ENCODE measurements at places on chromosomes 2 and 18.

- peak; percentile 60 for DNase-seq
These were observed 1.1 kb upstream of the PGAP1 start for GRCh38 chr2:196927376-196928225.

- no peak for DNase-seq
These were observed 32.6 kb downstream of the SRSF7 start for GRCh38 chr2:38718601-38719000.

- peak; percentile 46 for DNase-seq
These were observed 7.6 kb upstream of the MSTN start for GRCh38 chr2:190069936-190070696.

DNA sequence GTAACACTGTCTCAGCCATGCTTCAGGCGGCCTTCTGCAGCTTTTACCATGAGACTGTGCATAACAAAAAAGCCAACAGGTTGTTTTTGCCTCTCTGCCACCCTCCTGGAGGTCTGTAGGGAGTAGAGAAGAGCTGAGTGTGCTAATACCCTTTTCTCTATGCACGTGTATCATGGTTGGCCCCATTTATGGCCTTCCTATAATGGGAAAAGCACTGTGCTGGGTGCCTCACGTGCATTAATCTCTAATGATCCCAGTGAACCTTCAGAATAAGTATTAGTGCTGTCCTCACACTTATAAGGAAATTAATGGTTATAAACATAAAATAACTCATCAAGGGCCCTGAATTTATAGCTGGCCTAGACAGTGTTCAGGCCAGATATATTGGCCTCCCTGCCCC, 164.2 kb downstream of the CDH20 start:
- no peak for DNase-seq

DNA sequence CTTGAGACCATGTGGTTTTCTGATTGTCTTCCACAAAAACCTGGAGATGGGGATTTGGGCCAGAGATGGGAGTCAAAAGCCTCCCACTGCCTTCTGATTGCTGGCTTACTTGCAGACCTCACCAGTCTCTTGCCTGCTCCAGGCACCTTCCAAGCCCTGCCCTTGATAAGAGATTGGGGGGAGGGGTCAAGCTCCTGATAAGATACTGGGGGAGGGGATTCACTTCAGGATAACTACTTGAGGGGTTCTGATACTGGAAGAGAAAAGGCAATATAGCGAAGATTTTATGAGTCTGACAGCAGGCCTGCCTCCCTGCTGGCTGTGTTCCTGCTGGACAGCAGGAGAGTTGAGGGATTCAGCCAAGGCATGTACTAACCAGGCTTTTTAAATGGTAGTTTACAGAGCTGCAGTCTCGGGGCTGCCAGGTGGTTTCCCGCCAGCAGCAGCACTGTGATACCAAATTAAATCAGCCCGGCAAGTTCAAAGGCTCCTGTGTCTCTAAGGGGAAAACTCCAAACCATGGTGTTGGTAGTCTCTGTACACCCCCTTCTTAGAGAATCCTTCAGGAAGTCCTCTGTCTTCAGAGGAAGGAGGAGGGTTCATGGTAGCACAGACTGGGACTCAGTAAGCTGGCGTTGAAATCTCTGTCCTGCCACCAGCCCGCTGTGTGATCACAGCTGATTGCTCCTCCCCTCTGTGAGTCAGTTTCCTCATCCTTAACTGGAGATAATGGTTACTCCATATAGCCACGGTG, 58.3 kb downstream of the FBXO36 start:
- DNase-seq: peak; percentile 16

DNA sequence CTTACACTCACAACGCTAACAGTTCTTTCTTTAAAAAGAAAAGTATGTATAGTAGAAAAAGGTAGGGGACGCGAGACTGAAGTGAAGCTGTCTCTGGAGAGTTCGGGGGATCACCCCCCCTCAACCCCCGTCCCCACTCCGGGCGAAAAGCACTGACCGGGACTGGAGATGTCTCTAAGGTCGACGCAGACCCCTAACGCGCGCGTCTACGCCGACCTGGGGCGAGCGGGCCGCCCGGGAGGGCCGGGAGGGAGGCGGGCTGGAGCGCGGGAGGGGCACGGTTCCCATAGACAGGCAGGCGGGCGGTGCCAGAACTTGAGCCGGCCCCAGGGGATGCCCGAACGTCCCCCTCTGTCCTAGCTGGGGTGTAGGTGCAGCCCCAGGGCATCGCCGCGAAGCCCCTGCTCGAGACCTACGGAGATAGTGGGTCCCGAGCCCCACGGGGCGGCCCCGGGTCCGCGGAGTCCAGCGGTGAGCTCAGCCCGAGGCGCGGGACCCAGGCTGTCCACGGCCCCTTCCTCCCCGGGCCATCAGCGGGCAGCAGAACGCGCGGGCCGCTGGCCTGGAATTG, 82.2 kb downstream of the CHRNA1 start:
- DNase-seq: no peak

- DNase-seq: no peak
These were observed 181.0 kb downstream of the ZNF516 start for GRCh38 chr18:76314015-76314414.

GRCh38 chr2:205692104-205692503, 9.8 kb downstream of the NRP2 start:
- no peak for DNase-seq

GRCh38 chr2:142521492-142521891, 356.0 kb upstream of the KYNU start:
- no peak for DNase-seq

DNA sequence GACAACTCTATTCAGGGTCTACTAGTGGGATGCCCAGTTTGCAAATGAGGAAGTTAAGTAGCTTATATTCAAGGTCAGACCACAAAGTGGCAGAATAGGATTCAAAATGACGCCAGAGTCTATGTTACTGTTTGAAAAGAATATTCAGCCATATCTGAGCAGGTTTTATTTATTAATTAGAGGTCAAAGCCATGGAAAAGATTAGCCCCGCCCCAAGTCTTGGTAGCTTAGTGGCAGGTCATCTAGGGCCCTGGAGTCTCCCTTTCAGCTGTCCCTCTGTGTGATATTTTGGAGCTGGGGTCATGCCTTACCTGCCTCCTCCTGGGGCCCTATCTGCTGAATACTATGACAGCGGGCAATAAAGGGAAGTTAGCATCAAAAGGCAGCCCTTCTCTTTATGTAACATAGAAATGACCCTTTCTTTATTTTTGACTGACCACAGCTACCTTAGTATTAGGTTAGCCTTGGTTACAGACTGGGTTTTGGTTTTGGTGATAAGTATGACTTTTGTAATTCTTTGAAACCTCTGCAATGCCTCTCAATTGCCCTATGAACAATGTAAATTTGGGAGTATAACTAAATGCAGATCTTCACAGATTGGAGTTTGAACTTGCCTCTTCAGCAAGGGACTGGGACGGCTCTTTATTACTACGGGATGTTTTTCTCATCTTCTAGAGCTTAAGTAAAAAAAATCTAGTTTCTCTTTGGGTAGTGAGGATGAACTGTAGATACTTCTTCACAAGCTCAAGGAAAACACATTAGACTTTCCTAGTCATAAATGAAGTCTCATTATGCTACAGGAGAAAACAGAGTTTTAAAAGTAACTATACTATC, 153.0 kb upstream of the ITGA4 start:
- DNase-seq: no peak

GRCh38 chr2:204258890-204259289, 286.4 kb upstream of the PARD3B start:
- DNase-seq: no peak

- no peak for DNase-seq
These were observed 861 bp downstream of the LTBP1 start for GRCh38 chr2:32947484-32948143.

GRCh38 chr2:164722616-164723338, 101.5 kb upstream of the GRB14 start:
- DNase-seq: no peak

- no peak for DNase-seq
These were observed 7.0 kb downstream of the EVX2 start for GRCh38 chr2:176076796-176077195.

- no peak for DNase-seq
These were observed 119.2 kb downstream of the BABAM2 start for GRCh38 chr2:28009732-28010131.

GRCh38 chr2:131369954-131370353, 6.0 kb upstream of the RAB6D start:
- DNase-seq: no peak

DNA sequence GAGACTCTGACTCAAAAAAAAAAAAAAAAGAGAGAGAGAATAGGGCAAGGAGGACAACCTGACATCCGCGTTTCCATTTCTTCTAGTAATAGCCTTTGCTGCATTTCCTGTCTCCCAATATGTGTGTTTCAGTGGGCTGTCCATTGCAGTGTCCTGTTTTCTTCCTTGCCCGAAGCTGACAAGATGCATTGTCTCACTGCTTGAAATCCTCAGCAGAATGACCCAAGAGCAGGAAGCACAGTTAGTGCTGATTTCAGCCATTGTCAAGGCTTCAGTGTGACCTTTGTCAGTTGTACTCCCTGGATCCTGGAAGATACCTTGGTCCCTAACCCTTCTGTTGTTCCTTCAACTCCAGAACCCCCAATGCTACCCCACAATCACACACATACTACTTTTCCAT, 71.2 kb downstream of the SLC16A14 start:
- no peak for DNase-seq

DNA sequence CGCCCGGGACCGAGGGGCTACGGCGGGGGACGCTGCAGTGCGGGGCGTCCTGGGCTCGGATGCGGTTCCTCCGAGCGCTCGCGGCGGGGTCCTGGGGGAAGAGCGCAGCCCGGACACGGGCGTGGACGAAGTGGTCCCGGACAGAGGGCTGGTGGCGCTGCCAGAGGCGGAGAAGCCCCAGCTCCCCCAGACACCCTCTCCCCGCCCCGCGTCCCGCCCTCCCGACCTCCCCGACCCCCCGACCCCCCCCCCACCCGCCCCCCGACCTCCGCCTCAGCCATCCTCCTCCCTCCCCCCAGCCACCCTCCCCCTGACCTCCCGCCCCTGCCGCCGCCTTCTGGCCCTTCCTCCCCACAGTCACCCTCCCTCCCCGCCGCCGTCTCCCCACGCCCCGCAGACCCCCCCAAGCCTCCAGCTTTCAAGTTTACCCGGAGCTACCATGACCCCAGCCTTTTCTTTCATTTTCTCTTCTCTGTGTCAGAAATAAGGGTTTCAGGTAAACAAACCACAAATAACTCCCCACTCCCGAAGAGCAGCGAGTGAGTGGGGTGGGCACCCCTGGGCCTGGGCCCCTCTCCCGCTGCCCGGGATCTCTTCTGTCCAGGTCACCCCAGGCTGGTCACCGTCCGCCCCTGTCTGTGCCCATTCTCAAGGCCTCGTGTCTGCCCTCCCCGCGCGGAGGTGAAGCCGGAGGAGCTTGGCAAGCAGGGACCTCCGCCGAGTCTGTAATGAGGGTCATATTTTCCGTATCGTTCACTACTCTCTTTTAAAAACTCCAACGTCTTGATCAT, 5.1 kb downstream of the NFATC1 start:
- no peak for DNase-seq

GRCh38 chr2:74864728-74865722, 31.1 kb downstream of the HK2 start:
- DNase-seq: no peak

DNA sequence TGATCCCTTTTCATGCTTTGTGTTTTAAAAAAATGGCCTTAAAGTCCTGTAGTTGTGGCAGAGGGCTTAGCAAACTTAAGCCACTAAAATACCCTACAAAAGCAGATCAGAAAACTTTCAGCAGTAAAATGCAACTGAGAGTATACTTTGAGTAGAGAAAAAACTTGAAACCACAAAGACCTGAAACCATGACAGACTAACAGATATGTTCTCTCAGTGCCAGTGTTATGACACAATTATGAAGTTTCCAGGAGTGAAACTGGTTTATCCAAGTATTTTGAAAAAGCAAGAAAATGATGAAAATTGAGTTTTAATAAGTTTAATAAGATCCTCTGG, 74.5 kb downstream of the SPRED2 start:
- DNase-seq: no peak

DNA sequence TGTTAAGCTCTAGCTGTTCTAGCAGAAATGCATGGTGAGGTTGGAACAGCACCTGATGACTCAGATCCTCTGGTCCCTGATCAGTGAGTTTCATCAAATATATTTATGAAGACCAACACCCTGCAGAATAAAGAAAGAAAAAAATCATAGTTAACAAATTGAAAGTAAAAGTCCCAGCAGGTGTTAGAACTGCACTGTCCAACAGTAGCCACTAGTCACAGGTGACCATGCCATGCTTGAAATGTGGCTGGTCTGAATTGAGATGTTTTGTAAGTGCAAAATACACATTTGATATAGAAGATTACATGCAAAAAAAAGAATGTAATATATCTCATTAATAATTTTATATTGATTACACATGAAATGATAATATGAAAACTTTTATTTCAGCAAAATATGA, 1010.7 kb upstream of the ZEB2 start:
- DNase-seq: no peak

DNA sequence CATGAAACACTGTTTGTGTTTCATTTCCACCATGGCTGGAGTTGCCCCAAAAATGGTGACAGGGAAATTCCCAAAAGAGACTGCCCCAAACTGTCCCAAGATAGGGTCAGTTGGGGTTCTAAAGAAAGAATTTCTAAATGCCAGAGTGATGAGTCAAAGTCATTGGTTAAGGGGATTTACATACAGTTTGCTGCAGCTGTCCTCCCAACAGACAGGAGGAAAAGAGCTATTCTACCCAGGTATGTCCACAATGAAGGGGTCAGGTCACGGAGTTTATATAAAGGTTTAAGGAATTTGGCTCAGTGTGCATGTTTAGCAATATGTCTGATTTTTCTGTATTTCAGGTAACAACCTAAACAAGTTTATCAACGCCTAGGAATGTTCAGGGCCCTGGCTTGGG, 344.1 kb downstream of the TDRD15 start:
- no peak for DNase-seq

GRCh38 chr2:60560734-60561644, 7.5 kb upstream of the BCL11A start:
- DNase-seq: no peak

- no peak for DNase-seq
These were observed 44.9 kb downstream of the ANKMY1 start for GRCh38 chr2:240512666-240513535.

- DNase-seq: no peak
These were observed 52.0 kb upstream of the UBXN4 start for GRCh38 chr2:135689679-135690078.

DNA sequence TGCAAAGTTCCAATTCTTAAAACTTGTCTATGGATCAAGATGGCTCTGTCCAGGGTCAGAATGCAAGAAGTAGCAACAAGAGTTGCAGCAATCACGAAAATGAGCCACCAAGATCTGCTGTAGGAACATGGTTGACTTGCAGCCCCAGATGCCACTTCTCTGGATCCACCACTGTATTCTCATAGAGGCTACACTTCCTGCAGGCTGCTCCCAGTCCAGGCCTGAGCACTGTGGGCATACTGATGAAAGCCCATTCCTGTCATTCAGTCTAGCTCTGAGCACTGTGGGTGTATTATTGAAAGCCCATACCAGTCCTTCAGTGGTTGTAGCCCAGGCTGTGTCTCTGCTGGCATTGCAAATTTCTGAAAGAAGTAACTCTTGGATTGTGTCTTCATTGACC, 213.9 kb upstream of the AGAP1 start:
- DNase-seq: no peak

Measured in globus pallidus (tissue), 1 donor.